ENCODE measurements at places on chromosomes 5 and 9.

- no peak for DNase-seq
Observed at GRCh38 chr5:17222664-17223063, 5.2 kb downstream of the BASP1 start.

- DNase-seq: no peak
Observed at GRCh38 chr9:133951265-133951664, 40.9 kb downstream of the VAV2 start.

- DNase-seq: no peak
Observed at GRCh38 chr9:137665697-137666512, 47.1 kb downstream of the EHMT1 start.

- no peak for DNase-seq
Observed at GRCh38 chr5:171747061-171747859, 38.4 kb upstream of the SMIM23 start.

GRCh38 chr9:90340421-90340820, 302.2 kb downstream of the DIRAS2 start:
- no peak for DNase-seq

DNA sequence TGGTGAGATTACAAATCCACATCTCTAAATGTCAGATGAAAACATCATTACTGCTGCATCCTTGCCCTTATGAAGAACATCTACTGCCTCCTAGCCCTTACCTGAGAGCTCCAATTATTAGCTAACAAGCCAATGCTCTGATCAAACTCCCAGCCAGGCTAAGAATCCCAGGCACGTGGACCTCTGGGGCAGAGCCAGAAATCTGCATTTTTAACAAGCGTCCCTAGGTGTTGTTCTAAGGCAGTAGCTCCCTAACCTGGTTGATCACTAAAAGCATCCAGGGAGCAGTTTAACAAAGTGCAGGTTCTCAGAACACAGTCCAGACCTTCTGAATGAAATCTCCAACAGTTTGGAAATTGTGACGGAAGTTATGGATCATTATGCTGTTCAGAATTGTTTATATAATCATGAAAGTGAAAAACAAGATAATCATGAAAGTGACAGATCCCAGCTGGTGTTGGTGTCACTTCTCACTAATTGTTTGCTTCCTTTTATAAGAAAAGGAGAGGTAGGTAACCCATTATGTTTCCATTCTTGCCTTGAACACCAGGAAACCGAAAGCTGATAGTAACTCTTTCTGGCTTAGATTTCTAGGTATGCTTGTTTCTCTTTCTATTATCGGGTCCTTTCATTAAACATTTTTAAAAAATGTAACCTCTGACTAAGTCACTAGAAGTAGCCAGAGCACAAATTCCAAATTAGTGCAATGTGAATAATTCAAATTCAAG, 216.5 kb upstream of the NR4A3 start:
- peak; percentile 22 for DNase-seq

DNA sequence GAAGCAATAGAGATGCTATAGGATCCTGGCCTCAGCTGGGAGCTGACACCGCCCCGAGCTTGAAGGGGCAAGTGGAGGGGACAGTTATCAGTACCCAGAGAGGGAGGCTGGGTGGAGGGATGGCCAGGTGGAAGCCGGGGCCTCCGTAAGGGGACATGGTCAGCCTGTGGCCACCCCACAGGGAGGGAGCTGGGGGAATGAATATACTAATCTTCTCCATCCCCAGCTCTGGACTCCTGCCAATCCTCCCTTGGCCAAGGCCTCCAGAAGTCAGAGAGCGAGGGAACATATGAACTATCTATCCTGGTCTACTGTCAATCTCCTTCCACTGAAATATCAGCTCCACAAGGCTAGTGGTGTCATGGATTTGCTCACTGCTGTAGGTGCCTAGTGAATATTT, 109.3 kb downstream of the BOD1 start:
- DNase-seq: no peak

DNA sequence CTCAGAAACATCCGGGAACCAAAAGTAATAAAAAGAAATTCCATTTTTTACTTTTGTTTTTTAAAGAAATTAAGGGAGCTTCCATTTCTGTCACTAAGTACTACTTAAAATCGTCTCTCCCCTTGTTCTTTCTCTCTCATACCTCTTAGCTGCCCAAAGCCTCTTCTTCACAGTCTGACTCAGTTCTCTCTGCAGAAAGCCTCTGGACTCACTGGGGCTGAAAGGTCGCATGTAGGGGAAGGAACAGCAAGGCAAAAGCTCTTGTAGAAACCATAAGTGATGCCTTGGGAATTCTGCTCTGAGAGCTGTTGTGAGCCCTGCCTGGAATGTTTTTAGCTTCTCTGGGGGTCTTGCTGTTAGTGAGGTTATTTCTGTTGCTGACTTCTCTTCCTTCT, 100.8 kb upstream of the RANBP3L start:
- DNase-seq: no peak

DNA sequence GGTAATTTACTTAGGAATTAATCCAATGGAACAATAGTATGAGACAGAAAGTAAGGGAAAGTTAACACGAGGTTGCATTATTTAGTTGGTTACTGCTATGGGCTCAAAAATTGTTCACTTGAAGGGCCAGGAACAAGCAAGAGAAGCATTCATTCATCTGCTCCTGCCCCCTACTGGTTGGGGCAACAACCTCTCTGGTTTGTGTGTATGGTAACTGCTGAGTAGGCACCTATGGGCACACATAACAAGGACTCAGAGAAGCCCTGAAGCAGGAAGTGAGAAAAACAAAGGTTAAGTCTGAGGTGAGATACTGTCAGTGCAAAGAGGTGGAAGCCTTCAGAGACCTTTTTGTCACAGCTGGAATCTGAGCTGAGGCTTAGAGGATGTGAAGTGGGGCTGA, 34.4 kb upstream of the RANBP6 start:
- peak; percentile 83 for DNase-seq

DNA sequence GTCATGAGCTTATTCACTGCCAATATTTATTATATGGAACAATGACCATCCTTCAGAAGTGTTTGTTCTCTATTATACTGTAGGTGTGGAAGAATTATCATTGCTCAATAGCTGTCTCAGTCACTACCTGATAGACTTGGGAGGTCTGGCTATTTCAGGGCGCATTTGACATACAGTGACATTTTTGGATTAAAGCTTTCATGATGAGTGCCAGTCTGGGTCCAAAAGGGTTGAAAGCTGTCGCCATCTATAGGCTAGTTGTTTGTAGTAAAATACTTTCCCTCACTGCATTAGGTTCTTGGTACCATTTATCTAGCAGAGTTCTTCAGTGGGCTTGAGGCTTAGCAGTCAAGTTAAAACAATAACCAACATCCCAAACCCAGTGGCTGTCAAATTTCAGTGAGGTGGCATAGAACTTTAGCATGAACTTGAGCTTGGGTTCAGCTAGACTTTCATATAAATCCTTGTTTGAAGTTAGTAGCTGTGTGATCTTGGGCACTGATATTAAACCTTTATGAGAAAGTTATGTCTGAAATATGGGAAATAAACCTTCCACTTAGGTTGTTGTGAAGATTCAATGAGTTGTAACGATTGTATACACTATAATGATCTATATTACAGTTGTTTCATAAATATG, 110.5 kb upstream of the CDKN2B start:
- peak; percentile 43 for DNase-seq

Measured in MM.1S (cell line).